ENCODE measurements at places on chromosomes 2 and 18.

DNA sequence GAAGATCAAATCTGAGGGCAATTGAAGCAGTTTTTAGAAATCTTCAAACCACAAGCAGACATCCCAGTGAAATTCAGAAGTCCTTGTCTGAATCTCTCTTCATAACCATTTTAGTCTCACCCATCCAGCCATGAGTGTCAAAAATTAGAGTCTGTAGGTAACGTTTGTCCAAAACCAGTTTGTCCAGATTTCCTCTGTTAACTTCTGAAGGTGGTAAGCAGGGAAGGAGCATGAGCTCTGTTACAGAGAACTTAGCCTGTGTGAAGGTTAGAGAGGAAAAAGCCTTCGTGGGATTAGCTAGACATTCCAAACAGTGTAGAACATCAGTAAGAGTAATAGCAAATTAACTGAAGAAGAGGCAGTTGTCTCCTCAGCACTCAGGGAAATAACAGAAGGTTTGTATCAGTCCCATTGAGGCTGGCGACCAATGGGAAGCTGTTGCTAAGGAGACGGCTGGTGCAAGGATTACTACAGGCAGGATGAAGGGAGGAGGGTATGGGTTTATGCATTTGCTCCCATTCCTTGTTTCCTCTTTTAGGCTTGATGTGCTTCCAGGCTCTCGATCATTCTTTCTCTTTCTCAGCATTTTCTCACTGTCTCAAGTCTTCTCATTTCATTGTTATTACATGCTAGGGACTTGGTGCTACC lies 8.7 kb upstream of the GPR155 start:
- DNase-seq: peak; percentile 11

DNA sequence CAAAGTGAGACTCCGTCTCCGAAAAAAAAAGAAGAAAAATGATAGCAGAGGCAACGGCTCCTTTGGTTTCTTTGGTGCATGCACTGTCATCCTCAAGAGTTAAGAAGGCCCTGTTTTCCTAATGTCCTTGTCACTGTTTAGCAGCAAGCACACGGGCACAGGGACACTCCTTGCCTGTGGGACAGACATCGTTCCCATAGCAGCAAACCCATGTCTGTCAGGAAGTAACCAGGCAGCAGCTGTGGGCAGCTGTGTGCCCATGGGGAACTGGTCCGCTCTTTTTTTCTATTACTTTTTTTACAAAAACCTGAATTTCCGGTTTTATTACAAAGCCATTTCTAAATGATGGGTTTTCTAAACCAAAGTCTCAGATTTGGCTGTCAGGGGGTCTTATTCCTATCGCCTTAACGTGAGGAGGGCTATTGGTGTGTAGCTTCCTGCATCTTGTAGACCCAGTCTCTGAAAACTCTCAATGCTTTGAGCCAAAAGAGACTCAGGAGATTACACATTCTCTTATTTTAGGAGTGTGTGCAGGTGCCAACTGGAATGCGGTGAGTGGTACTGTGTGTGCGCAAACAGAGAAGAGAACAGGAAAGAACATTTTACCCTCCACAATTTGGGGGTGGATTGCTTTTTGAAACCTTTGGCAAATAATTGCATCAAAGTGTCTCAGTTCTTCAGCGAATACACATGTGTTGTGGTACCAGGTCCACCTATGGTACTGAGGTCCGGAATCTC lies 109.6 kb downstream of the COLEC12 start:
- no peak for DNase-seq

DNA sequence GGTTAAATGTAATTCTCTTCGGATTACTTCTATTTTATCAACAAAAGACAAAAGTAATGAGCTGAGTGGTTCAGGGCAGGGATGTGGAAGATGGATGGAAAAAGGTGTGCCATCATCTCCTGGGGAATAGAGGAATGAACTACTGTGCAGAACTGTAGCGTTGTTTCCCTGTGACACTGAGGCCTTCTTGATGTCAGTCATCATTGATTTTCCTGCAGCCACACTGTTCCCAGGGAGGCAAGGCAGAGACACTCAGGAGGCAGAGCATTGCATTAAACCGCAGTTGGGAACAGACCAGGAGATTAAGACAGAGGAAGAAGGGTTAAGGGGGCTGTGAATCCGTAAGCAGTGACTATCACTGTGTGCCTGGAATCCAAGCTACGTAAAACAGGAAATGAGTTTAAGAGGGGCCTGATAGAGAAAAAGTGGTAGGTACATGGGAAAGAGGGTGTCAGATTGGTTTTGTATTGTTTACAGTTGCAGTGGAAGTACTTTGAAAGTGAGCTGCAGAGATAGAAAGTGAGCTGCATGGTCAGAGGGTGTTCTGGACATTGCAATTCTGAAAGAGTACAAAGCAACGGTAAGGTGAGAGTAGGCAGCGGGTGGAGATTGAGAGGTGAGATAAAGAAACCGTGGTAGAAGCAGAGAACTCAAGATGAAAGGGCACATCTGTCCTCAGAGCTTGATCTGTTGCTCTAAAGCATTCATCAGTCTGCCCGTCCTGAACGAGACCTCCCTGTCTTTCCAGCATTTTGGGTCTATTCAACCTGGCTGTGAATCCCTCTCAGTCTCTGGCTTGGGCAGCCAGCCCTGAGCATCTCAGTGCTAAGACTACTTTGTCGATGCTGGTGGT lies 793.4 kb upstream of the CELF4 start:
- DNase-seq: no peak

DNA sequence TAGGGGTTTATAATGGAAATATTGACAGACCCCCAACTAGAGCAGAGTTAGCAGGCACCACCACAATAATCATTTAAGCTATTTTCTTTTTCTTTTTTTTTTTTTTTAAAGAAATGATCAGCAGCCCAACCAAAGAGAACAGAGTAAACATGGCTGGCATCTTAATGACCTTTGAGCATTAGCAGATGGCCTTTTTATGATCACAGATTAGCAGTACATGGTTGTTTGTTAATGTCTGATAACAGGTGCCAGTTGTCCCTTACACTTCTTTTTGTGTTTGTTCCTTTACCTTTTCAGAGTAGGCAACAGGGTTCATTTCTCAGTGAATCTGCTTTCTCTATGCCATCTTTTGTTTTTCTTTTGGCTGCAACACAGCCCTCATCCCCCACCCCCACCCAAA lies 747.0 kb downstream of the BCL11A start:
- DNase-seq: no peak

GRCh38 chr2:963876-964275 lies 13.2 kb downstream of the SNTG2 start:
- no peak for DNase-seq

DNA sequence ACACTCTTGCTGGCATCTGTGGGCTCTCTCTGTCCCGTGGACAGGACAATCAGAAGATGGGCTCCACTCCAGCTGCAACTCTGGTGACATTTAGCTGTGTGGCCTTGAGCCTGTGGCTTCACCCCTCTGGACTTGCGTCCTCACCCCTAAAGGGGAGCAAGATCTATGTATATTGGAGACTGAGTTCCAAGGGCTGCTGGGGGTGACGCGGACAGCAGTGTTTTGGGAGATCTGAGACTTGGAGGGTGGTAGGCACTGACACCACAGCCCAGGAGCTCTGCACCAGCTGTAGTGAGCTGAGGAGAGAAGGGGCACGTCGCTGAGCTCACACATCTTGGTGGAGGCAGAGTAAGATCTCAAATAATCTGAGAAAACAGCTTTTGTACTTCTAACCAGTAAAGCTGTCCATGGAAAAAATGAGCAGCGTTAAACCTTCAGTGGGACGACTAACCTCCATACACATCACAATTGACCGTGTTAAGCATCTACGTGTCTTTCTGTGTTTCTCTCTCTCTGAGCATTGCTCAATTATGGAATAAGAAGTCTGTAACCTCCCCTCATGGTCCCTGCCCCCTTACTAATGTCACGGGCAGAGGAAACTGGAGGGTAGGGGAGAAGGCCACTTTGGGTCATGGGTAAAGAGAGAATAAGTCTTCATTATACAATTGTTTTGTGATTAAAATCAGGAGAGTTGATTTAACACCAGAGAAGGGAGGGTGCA lies 85.8 kb downstream of the SH3RF3 start:
- DNase-seq: no peak

- no peak for DNase-seq
Measured at GRCh38 chr2:233602076-233602475, 15.4 kb upstream of the UGT1A8 start.

- no peak for DNase-seq
Measured at GRCh38 chr18:45277908-45278307, 337.4 kb upstream of the SLC14A2 start.

DNA sequence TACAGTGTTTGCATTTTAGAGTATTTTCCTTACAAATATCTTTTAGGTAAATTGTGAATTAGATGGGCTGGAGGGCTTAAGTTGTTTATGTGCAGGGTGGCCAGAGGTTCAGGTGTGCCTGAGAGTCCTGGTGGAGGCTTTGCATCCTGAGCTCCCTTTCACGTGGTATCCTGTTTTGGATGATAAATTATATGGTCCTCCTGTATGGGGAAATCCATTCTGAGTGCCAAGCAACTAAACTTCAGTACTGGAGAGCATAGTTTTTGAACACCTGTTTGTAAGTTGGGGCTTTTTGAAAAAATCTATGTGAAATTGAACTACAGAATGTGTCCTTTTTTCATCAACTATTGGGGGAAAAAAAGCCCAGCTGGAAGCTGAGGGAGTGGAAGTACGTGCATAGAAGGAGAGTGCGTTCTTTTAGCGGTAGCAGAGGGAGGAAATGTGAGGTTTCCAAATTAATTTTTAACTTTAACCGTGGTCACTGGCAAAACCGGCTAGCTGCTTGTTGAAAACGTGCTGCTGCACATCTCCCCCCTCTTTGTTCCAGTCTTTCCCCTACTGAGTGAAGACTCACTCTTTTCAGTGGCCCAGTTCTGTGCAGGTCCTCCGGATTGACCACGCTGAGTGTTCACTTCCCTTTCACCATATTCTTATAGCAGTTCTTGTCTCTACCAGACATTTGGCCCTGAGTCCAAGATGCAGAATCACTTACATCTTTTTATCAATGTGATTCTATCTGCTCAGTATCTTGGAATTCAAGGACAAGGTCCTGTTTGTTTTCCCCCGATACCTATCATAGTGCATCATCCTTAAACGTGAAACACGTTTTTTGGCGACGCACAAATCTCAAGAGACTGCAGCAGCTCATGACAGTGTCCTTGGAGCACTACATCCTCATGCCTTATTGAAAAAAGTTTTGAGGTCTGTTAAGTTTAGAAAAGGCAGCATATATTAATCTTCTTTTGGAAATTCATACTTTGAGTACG lies 15.3 kb downstream of the CNOT11 start:
- DNase-seq: no peak

GRCh38 chr2:171837736-171838135 lies 56.3 kb downstream of the SLC25A12 start:
- peak; percentile 21 for DNase-seq

GRCh38 chr2:150143087-150143536 lies 344.4 kb downstream of the RND3 start:
- DNase-seq: peak; percentile 69

DNA sequence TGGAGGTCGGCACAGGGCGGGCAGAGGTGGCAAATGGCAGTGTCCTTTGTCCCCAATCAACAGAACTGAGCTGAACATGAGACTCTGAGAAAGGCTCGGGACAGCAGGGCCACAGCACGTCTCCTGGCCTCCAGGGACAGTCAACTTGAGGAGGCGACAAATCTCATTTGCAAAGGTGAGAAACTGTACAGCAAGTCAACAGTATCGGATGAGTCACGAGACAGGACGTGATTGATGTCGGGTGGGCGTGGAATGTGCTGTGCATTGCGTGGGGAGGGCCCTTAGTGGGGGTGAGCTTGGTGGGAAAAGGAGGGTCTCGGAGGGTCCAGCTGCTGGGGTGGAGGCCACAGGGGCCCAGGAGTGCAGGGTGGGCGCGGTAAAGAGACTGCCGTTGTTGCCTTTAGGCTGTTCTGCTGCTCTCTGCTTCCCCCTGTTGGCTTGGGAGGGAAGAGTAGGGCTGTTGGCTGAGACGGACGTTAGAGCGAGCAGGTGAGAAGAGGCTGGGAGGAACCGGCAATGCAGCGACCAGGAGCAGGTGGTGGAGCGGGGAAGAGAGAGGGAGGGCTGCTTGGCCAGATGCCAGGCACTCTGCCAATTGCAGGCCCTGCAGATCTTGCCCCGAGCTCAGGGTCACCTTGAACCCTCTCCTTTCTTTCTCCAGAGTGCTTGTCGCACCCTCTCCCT lies 164.3 kb downstream of the BCL2 start:
- DNase-seq: no peak

DNA sequence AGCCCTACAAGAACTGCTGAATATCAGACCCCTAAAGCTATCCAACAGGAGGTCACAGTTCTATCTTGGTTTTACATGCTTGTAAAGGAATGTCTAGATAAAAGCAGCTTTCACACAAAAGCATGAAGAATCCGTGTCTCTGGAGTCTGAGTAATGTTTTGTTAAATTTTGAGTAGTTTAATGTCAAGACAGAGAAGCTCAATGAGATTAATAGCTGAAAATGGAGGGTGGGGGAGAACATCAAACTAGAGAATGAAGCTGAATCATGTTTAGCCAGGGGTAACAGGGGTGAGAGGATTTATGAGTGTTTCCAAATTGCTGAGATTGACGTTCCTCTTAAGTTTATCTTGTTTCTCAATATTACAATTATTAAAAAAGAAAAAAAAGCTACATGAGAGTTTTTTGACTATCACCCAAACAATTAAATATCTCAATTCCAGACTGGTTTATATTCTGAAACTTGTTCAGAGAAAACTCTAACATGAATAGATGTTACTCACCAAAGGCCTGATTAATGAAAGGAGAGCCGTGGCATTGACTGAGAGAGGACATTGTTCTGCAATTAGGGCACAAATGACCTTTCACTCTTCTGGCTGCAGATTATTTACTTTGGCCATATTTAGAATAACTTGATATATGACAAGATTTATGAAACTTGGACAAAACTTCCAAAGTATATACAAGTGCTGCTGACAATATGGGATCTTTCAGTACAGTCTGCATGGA lies 266.4 kb upstream of the ETAA1 start:
- peak; percentile 55 for DNase-seq
